H1 (cell line): ENCODE measurements at places on chromosomes 13 and 19. TPM values are rescaled to one million over a fixed set of nuclear protein-coding genes. Genes with fewer than 3 reads are reported as not detected.

Gene RGL3
- 40.9 and 47.8 TPM in 2 replicates for total RNA-seq

Gene TMEM255B
- total RNA-seq, result 2.7 and 4.4 TPM in 2 replicates

DNA sequence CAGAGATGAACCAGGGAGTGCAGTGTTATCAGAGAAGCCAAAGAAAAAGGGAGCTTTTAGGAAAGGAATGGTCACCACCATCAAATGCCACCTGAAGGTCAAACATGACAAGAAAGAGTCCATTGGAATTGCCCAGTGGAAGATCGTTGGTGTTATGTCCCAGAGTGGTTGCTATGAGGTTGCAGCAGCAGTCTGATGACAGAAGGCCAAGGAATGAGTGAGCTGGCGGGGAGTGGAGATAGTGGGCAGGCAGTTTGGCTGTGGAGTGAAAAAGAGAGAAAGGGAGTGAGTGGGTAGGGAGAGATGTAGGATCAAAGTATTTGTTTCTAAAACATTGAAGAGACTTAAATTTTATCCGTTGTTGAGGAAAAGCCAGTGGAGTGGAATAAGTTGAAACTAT, 117.4 kb upstream of the WASF3 start:
- no peak for DNase-seq

- no peak for DNase-seq
Measured at GRCh38 chr13:72757792-72758535, 23.7 kb downstream of the DIS3 start.

Gene FXYD1
- total RNA-seq, result 8.1 and 10.3 TPM in 2 replicates

Gene RXFP2
- total RNA-seq, result not detected in 2 replicates

Gene SHISA2
- total RNA-seq, result 22.6 and 23.8 TPM in 2 replicates

- DNase-seq, result peak; percentile 59
Measured at GRCh38 chr13:26377038-26377437, 123.1 kb downstream of the CDK8 start.

- DNase-seq, result no peak
Measured at GRCh38 chr13:91247768-91248167, 99.7 kb upstream of the MIR17HG start.

GRCh38 chr13:93320942-93321341, 94.3 kb downstream of the GPC6 start:
- no peak for DNase-seq

DNA sequence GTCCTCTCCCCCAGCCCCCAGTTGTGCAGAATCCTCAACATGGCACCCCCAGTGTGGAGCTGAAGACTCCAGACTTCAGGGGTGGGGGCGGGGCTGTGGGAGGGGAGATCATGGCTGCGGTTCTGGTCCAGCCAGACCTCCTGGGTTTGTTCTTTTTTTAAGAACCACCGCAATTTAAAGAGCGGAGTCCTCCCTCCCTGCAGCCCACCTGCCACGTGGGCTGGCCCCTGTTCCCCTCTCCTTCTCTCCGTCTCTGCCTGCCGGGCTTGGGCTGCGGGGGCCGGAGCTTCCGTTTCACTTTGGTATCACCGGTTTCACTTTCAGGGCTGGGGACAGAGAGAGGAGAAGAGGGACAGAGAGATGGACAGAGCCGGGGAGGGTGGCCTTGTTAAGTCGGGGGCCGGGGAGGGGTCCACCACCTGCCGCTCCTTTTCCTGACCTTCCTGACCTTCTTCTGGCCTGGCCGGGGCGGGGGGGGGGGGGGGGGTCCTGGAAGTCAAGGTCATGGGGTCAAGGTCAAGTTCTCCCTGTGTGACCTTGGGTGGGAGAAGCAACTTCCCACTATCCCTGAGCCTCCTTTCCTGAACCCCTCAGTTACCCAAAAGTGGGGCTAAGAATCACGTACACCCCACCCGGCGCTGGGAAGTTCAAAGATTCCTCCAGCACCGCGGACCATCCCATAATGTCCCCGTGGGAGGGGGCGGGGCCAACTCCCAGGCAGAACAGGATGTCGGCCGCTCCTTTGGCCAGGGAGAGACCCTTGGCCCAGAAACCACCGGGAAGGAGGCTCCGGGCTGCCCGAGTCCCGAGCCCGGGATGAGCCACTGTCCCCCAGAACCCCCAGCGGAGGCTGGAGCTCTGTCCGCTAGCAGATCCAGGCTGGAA, 11.3 kb upstream of the ZBTB7A start:
- no peak for DNase-seq

Gene FCER2
- 0.29 TPM in 1 of 2 replicates, not detected in the other for total RNA-seq

GRCh38 chr19:41548047-41548446, 27.9 kb upstream of the CEACAM21 start:
- no peak for DNase-seq

DNA sequence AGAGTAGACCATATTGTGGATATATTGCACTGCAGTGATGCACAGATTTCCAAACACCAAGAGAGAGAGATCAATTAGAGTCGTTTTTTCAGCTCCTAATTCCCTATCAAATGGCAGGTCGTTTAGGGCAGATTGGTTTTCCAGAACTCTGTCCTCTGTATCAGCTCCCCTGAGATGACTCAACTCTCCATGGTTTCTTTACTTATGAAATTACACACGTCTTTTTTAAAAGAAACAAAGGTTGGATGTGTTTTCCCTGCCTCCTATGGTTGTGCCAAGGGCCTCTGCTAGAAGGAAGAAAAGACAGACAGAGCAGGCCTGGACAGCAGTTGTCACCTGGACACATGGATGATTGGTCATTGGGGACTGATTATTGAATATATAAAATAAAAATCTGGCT, 478.1 kb upstream of the NBEA start:
- DNase-seq, result no peak

Gene ADAMTSL5
- total RNA-seq, result 0.99 and 1.4 TPM in 2 replicates

- DNase-seq, result no peak
Measured at GRCh38 chr19:21891086-21891485, 55.1 kb upstream of the ZNF43 start.

Gene GAPDHS
- total RNA-seq, result not detected in 2 replicates

- DNase-seq, result no peak
Measured at GRCh38 chr13:113616281-113616906, 31.8 kb downstream of the TFDP1 start.

GRCh38 chr19:58318297-58318696, 8.5 kb upstream of the ZSCAN22 start:
- DNase-seq, result no peak

- no peak for DNase-seq
Measured at GRCh38 chr13:40187324-40187795, 479.1 kb downstream of the FOXO1 start.

Gene ZNF90
- 105 and 114 TPM in 2 replicates for total RNA-seq

DNA sequence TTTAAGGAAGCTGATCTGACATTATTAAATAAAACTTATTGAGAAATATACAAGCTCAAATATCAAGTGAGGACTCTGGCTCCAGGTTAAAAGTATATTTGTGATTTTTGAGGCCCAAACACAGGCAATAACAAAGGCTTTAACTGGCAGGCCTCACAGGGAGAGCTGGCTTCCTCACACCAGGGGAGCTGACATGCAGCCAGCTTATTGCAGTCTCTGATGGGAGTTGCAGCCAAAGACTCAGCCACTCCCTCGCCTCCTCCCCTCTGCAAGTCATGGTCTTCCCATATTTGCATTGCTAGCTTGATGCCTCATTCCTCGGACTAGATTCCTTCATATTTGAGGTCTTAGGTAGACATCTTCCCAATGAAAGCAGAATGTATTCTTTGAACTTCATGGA, 647.1 kb upstream of the SLITRK6 start:
- no peak for DNase-seq

- no peak for DNase-seq
Measured at GRCh38 chr13:49258089-49258796, 10.5 kb downstream of the CDADC1 start.

GRCh38 chr13:60363288-60363687, 33.7 kb upstream of the TDRD3 start:
- DNase-seq, result no peak

- DNase-seq, result no peak
Measured at GRCh38 chr19:38062959-38063761, 156.2 kb downstream of the SIPA1L3 start.

DNA sequence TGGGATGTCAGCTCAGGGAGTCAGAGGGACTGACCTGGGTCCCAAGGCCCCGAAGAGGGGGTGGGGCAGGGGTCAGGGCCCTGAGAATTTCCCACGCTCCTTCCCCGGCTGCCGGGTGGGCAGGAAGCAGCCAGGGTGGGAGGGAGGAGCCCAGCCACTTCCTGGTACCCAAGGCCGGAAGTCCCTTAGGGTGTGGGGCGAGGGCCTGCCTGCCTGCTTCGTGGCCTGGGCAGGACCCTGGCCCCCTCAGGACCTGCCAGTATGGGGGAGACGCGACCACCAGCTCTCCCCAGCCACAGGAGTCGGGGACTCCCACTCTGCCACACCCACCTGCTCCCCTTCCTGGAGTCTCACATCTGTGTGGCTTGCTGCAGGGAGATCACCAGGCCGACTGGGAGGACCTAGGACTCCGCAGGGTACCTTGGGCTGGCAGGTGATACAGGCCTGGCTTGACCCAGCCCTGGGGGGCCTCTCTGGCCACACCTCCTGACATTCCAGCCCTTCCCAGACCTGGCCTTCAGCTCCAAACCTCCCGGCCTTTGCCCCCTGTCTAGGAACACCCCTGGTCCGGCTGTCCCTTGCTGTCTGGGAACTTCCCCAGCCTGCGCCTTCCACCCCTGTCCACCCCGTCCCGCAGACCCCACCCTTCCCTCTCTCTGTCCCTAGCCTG, 9.8 kb upstream of the CIRBP start:
- no peak for DNase-seq

DNA sequence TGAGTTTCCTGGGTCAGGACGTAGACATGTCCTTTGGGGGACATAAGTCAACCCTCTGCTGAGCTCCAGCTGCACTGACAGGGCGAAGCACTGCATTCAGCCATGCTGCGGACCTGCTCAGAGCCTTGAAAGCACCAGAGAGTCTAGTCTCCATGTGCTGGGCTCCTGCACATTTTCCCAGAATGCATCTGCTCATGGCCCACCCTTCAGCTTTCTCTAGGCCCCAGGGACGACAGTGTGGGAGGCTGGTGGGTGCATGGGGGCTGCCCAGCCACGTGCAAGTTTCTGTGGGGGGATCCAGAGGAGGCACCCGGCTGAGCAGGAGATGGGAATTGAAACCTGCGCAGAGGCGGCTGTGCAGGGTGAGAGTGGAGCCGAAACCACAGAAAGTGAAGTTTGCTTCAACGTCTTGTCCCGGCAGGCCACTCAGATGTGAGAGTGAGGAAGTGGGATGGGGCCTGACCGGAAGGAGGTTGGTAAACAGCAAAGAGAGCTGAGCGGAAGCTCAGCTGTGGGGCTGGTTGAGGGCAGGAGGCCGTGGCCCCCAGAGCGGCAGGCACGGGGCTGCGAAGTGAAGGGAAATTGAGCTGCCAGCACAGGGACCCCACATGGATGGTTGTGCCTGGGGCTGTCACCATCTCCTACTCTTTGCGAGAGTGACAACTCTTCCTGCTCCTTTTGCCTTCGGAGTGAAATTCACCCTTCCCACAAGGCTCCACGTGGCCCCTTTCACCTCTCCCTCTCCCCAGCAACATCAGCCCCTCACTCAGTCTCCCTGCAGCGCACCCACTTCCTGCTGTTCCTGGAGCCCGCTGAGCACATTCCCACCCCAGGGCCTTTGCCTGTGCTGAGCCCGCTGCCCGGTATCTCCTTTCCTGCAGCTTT, 11.8 kb downstream of the PGLS start:
- DNase-seq, result no peak
